ENCODE measurements at places on chromosomes 1 and 21. TPM values are rescaled to one million over a fixed set of nuclear protein-coding genes. Genes with fewer than 3 reads are reported as not detected.

DNA sequence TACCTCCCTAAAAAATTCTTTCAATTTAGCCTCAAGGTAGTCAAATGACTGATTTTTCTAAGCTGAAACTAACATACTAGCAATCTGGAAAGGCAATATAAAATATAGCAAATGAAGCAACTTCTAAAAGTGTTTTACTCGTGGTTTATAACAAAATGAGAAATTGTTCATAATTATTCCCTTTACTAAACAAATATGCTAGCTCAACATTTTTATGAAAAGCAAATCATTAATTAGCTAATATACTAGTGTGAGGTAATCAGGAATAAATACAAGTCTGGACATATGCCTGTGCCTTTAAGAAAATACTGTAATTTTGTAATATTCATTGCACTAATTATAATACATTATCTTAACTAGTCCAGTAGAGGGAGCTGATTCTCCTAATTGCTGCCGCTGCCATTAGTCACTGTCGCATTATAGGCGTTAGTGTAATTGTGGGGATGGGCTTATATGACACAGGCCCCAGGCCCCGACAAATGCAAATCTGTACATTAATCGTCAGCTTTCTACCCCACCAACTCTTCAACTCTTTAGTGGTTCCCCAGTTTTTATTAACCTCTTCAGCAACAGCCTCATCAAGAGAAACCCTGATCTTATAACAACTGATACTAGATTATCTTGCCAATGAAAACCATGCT, 160.9 kb downstream of the GABPA start:
- DNase-seq = no peak

Gene OR2T35
- not detected for polyA plus RNA-seq

Gene HNRNPU
- polyA plus RNA-seq = 298 TPM

- no peak for DNase-seq
These were observed 714.9 kb upstream of the CXADR start for GRCh38 chr21:16797966-16798365.

GRCh38 chr1:192538407-192539296, 36.9 kb upstream of the RGS1 start:
- DNase-seq = peak; percentile 29

Gene C1QTNF12
- polyA plus RNA-seq = 6.6 TPM

GRCh38 chr1:226402739-226403165, 5.1 kb downstream of the PARP1 start:
- DNase-seq = no peak

- no peak for DNase-seq
These were observed 13.6 kb downstream of the DDAH1 start for GRCh38 chr1:85451236-85451830.

Gene ARTN
- 3.2 TPM for polyA plus RNA-seq

- no peak for DNase-seq
These were observed 13.3 kb downstream of the APCS start for GRCh38 chr1:159600894-159601293.

- DNase-seq = no peak
These were observed 14.6 kb upstream of the SPSB1 start for GRCh38 chr1:9278116-9278515.

- no peak for DNase-seq
These were observed 537 bp upstream of the KLHL17 start for GRCh38 chr1:959731-960362.

GRCh38 chr1:32496127-32496526, 31.3 kb downstream of the ZBTB8B start:
- peak; percentile 26 for DNase-seq

DNA sequence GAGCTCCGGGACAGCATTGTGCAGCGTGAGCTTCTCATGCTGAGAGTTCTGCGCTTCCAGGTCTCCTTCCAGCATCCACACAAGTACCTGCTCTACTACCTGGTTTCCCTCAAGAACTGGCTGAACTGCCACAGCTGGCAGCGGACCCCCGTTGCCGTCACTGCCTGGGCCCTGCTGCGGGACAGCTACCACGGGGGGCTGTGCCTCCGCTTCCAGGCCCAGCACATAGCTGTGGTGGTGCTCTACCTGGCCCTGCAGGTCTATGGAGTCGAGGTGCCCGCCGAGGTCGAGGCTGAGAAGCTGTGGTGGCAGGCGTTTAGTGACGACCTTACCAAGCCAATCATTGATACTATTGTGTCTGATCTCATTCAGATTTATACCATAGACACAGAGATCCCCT, 186.4 kb downstream of the NR5A2 start:
- no peak for DNase-seq

GRCh38 chr1:151681923-151682322, 34.7 kb downstream of the CELF3 start:
- no peak for DNase-seq

Gene PRELP
- 10.8 TPM for polyA plus RNA-seq

DNA sequence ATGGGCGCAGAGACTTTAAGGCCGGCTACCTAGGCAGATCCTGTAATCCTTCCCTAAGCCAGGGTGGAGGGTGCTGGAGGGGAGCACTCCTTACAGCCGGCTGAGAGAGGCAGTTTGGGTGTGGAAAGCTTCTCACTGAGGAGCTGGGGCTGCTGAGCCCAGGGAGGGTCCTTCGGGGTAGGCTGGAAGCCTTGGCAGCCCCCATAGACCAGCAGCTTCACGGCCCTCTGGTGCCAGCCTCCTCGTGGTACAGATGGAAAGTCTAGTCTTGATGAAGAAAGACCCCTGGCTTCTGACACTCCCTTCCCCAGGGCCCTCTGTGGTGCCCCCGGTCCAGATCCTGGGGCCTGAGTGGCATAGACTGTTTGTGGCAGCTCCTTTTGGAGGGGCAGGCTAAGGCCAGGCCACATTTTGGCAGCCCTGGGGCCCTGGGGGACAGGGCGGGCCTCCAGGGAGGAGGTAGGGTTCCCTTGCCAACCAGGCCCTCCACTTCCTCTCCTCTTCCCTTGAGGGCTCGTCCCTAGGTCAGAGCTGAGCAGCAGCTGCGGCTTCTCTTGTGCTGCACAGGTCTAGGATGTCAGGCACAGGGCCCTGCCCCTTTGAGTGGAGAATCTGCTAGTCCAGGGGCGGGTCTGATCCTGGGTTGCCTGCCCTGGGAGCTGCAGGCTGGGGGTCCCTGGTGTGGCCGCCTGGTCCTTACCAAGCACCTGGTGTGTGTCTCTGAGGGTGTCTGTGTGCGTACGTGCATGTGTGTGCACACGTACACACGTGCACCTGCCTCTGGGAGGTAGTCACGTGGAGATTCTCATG, 4.8 kb downstream of the AMPD2 start:
- DNase-seq = no peak

GRCh38 chr21:24310788-24311187, 1296.5 kb downstream of the MRPL39 start:
- no peak for DNase-seq

Gene NUAK2
- polyA plus RNA-seq = 20.7 TPM

GRCh38 chr21:45074048-45074817, at the start of gene ADARB1:
Gene ADARB1 (plus strand): TSS chr21:45074580. CDS start chr21:45171657, 97,077 bp downstream.
- DNase-seq = peak; percentile 87

Gene CFAP141
- polyA plus RNA-seq = not detected

GRCh38 chr1:57506941-57507340, 83.1 kb upstream of the DAB1 start:
- DNase-seq = no peak

DNA sequence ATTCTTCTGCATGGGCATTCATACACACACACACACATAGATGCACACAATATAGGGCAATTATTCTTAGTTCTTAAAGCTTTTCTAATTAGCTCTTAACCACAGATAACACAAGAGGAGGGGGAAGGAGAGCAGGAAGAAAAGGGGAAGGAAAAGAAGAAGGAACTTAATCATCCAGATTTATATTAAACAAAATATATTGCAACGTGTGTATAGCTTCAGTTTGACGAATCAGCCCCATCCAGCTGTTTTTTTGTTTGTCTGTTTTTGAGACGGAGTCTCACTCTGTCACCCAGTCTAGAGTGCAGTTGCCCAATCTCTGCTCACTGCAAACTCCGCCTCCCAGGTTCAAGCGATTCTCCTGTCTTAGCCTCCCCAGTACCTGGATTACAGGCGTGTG, 21.7 kb upstream of the ANKRD13C start:
- no peak for DNase-seq

- DNase-seq = no peak
These were observed 2.1 kb downstream of the SASS6 start for GRCh38 chr1:100130552-100131077.

DNA sequence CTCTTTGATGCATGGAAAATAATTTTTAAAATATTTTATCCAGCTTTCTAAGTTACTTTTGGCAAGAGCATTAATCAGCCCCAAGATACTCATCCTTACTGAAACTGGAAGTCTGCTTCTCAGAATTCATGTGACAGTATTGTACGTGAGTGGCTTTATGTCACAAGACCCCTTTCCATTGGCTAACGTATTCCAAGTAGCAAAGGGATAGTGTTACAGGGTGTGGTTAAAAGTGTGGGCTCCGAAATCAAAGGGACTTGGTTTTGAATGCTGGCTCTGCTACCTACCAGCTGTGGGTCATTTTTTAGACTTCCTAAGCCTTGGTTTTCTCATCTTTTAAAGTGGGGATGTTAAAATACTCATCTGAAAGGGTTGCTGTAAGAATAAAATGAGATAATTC, 91.7 kb downstream of the RHOU start:
- DNase-seq = no peak

Gene KCNE1
- polyA plus RNA-seq = 1.3 TPM

GRCh38 chr1:165254896-165255625, 101.5 kb downstream of the LMX1A start:
- no peak for DNase-seq

- DNase-seq = no peak
These were observed 29.4 kb upstream of the BMP8A start for GRCh38 chr1:39462074-39462473.

DNA sequence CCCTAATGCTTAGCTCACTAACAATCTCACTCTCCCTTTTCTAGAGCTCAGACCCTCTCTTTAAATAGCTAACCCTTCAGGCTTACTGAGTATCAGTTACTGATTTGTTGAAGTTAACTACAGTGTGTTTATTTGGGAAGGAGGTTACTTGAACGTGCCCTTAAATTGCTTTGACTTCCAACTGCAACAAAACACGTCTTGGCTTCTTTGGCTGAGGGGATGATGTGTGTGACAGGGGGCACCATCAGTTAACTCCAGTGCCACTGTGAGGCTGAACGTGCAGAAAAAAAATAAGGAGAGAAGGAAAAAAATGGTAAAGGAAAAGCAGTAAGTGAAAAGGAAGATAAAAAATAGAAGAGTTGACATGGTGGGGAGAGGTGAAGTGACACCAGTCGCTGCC, 75.1 kb upstream of the NRIP1 start:
- DNase-seq = no peak

- DNase-seq = no peak
These were observed 2.2 kb downstream of the TMEM35B start for GRCh38 chr1:34982820-34983376.

Gene GNG4
- 11.8 TPM for polyA plus RNA-seq

GRCh38 chr1:26218906-26219494, 15.0 kb upstream of the CEP85 start:
- DNase-seq = no peak

DNA sequence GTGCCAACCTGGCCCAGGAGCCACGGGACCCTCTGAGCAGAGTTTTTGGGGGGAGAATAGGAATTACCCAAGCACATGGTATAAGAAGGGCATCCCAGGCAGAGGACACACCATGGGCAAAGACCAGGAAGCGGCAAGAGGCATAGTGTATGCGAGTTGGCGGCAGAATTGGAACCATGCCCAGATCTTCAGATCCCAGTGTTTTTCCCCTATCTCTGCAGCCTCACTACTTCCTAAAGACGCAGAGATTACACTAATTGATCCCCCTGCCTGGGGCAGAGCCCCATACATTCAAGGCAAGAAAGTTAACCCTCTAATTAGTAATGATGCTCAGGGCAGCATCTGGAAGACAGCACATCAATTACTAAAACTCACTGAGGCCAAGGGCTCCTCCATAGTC, 48.2 kb downstream of the SYT2 start:
- DNase-seq = no peak

GRCh38 chr1:179087665-179088064, 5.8 kb downstream of the TOR3A start:
- DNase-seq = no peak

GRCh38 chr1:169594391-169594790, 8.1 kb upstream of the F5 start:
- no peak for DNase-seq

DNA sequence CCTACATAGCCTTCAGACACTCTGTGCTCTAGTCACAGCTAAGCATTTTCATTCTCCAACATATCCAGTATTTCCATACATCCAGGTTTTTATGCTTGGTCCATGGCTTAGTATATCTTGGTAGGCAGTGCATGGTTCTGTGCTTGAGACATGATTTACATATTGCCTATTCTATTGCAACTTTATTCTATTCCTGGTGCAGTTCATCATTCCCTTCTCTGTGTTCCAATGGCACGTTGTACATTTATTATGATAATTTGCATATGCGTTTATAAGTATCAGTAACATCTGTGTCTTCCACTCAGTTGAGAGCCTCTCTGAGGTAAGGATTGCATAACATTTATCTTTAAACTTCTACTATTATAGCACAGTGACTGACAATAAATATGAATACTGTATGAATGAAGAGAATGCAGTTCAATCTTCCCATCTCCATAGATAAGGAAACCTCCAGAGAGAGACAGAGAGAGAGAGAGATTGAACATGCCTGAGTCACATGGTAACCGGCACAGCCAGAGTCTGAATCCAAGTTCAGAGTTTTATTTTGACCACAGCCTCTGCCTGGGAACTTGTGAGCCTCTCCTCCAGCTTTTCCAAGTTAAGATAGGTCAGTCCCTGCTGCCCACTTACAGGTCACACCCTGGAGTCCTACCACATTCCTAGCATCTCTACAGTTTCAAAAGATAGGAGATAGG, 41.5 kb downstream of the PLPPR5 start:
- DNase-seq = no peak

DNA sequence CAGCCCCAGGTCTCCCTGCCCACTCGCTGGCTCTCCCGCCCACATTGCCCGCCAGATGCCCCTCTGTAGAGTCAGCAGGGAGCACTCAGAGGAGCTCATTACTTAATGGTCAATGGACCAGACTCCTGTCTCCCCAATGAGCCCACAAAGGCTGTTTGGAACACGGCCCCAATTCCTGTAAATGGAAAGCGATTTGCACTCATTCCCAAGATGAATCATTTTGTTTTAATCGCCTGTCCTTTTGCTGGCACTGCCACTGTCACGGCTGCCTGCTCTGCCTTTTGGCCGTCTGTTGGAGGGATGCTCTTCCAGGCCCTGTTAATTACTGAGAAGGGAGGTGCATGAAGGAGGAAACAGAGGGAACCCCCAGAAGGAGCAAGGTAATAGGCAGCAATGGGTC, 44.8 kb upstream of the ATP2B4 start:
- DNase-seq = no peak

DNA sequence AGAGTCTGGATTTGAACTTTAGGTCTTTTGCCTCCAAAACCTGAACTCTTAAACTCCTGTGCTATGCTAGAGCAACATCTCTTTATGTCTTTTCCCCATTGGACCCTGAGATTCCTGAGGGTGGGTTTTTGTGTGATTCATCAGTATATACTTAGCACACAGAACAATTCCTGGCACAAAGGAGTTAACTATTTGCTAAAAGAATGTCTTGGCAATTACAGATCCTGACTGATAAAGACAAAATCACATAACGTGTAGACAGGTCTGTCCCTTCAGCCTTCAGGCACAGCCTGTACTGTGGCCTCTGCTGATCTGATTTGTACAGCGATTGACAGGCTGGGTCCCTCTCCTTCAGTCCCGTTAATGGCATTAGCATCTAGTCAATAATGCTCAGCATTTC, 162.4 kb upstream of the BEND5 start:
- no peak for DNase-seq

Data from hepatocyte (in vitro differentiated cells).